SK-N-DZ (cell line): ENCODE measurements at places on chromosomes 12 and 14.

- no peak for DNase-seq
Measured at GRCh38 chr12:65171870-65172269, 2.5 kb downstream of the LEMD3 start.

- no peak for DNase-seq
Measured at GRCh38 chr12:131530422-131530821, 180.5 kb upstream of the SFSWAP start.

GRCh38 chr12:103806803-103807202 is 34.2 kb downstream of the NT5DC3 start:
- no peak for DNase-seq

DNA sequence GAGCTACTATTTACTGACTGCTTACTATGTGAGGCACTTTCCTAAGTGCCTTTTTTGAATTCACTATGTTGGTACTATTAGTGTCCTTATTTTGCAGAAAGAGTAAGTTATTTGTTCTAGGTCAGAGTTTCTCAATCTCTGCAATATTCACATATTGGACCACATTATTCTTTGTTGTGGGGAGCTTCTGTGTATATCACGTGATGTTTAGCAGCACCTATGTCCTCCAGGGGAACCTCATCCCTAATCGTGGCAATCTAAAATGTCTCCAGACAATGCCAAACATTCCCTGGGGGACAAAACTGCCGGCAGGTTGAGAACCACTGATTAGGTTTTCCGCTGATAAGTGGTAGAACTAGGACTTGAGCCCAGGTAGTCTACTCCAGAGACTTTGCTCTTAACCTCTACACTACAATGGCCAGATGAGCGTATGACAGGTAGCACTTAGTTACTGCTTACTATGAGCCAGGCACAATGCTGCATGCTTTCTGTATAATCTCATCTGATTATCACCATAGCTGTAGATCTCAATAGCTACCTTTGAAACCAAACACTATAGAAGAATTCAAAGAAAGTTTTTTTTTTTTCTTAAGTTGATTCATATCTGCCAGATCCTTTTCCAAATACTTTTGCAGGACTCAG is 38.9 kb downstream of the NELL2 start:
- DNase-seq = no peak

DNA sequence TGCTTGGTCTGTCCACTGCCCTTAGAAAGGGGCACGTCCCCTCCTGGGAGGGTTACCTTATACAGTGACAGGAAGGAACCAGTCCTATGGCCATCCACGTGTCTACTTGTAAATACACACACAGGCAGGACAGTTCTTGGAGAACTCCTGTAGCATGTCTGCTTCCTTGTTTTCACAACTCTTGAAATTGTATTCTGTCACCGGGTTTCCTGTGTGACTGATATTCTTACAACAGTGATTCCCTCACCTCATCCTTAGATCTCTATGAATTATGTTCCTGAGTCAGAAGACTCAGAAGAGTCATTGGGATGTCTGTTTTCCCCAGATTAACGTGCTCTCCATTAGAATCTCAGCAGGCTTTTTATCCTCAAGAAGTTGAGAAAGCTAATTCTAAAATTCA is 44.1 kb upstream of the DYNC1H1 start:
- no peak for DNase-seq

DNA sequence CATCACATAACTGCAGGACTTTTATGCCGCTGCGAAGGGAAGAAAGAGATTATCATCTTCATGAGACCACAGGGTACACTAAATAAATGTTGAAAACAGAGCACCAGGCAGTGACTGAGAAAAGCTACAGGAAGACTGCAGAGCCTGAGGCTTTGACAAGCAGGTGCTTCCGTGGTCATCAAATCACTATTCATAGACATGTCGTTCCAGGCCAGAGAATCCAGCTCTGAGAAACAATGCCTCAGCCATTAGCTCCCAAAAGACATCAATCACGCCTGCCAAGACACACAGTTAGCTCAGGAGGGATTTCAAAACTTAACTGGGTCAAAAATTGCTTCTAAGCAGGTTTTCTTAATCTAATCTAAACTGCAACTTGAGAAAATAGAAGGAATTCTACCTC is 47.2 kb upstream of the GARIN6 start:
- peak; percentile 16 for DNase-seq

- DNase-seq = no peak
Measured at GRCh38 chr12:32920506-32921085, 24.0 kb upstream of the PKP2 start.

DNA sequence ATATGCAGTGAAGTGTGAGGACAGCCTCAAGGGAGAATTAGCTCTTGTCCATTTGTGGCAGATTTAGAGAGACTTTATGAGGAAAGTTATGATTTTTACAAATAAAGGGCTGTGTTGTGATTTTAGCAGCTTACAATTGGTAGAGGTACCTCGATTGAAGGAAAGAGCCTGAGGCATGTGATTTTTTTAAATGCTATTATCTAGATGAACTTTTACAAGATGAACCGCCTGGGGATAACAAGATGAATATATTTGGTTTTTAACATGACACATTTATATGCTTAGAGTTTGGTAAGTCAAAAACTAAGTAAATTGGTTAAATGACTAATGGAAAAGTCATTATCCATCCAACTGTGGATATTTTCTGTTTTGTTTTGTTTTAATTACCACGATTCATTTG is 52.6 kb downstream of the AEBP2 start:
- DNase-seq = no peak

DNA sequence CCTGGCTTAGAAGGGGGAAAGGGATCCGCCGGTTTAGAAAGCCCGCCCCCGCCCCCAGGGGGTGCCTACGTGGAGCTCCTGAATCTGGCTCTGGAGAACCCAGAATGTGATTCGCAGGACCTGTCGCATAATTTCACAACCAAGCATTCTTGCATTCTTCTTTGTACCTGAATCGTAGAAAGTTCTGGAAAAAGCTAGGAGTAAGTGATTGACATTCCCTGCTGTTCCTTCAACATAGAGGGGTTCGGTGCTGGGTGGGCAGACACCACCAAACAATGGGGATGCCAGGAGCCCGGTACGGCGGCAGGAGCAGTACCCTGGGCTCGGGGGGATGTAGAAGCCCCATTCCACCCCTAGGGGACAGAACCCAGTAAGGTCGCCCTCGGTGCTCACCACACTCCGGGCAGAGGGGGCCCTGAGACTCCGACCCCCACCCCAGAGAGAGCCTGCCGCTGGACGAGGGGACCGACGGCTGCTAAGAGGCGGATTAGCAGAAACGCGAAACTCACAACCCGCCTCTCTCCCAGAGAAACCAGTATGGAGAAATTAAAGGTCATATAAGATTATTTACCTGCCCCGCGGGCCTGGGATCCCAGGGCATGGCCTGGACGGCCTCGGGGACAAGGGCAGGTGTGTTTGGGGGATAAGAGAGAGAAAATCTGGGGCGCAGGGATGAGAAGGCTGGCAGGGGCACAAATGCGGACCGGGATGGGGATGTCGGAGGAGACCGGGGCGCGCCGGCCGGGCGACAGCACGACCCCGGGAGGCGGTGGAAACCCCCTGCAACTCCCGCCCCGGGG is 520 bp downstream of the CSRP2 start:
- DNase-seq = peak; percentile 61

GRCh38 chr12:85466890-85467289 is 186.9 kb downstream of the ALX1 start:
- no peak for DNase-seq

DNA sequence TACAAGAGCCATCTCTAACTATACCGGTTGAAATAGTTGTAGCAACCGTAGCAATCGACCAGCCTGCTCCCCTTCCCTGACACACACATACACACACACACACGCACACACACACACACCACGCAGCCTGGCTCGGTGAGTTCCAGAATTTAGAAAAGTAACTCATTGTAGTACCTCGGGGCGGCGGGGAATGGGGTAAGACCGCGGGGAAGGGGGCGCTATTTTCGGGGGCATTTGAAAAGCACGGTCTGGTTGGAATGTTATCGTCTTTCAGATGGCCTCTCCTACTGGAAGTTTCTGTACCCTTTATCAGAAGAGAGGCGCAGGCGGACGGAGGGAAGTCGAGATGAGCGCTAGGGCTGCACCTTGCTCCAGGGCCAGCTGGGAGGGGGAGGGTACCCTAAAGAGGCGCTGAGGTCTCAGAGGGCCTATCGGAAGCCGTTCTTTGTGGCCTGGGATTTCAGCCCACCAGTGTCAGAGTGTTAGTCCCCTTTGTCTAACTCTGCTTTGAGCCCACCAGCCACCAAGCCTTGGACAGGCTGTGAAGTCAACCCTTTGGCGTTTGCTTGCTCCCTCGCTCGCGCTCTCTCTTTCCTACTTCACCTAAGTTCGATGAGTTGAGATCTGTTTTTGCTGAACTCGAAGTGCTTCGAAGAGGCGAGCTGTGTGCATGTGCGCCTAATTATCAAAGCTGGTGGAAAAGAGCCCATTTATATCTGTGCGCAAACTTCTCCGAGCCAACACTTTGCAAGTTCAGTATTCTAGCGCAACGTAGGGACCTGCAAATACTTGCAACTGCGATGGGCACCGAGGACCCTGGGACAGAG is 837 bp downstream of the COL2A1 start:
- no peak for DNase-seq

GRCh38 chr12:72296389-72296788 is 24.2 kb downstream of the TRHDE start:
- DNase-seq = no peak

GRCh38 chr12:39902821-39903220 is 203.1 kb downstream of the SLC2A13 start:
- no peak for DNase-seq

GRCh38 chr14:68466491-68466977 is 326.3 kb downstream of the ZFP36L1 start:
- no peak for DNase-seq

GRCh38 chr12:10130042-10130441 is at the start of gene CLEC7A:
CLEC7A (minus strand) TSS chr12:10130199; CDS start chr12:10130082, 117 bp downstream.
- DNase-seq = no peak

- no peak for DNase-seq
Measured at GRCh38 chr12:113242026-113242418, 20.8 kb downstream of the TPCN1 start.
